ENCODE measurements at places on chromosomes 7 and 10. TPM values are rescaled to one million over a fixed set of nuclear protein-coding genes. Genes with fewer than 3 reads are reported as not detected.

The MEST gene
- 3.6 TPM for total RNA-seq

The ELN gene
- not detected for total RNA-seq

The NFE2L3 gene
- total RNA-seq: 44.6 TPM

The DMBT1 gene
- total RNA-seq: not detected

The VWA2 gene
- not detected for total RNA-seq

The PAX4 gene
- total RNA-seq: not detected

The ANKRD61 gene
- 0.25 TPM for total RNA-seq

The TFEC gene
- total RNA-seq: not detected

The WNT2 gene
- total RNA-seq: not detected

All from activated T-helper 2 cell treated with anti-CD3 and anti-CD28 coated beads, Interferon-gamma antibody, Interleukin-2, Interleukin-4, amounts not matched to agents 10 μg/mL and 5 μg/mL and 100 μg/mL, durations not matched to agents 14 hours and 24 hours and 36 hours (primary cell).